Hematopoietic multipotent progenitor cell treated with erythropoietin and hydrocortisone succinate and interleukin-3 and kit ligand, for 8 days (in vitro differentiated cells): ENCODE measurements at places on chromosomes 7 and 10.

- peak; percentile 21 for DNase-seq
These were observed 2.7 kb downstream of the MXI1 start for GRCh38 chr10:110209926-110210673.

DNA sequence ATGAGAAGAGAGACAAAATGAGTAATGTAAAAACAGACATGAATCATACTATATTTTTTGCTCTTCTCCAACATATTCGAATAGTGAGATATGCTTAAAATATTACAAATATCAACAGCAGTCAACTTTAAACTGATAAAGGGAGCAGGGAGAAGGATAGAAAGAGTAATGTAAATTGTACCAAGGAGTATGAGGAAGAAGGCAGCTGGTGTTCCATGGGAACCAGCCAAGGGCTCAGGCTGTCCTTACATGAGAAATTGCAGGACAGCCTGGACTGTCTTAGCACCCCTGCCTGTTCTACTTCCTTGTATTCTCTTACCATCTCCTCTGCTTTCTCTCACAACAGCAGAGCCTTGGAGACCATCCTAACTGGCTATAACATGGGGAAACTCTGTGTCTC, 128.7 kb downstream of the TSPAN12 start:
- DNase-seq: no peak

GRCh38 chr10:124935946-124936345, 6.0 kb upstream of the ZRANB1 start:
- DNase-seq: no peak

GRCh38 chr10:5195727-5196374, 786 bp upstream of the AKR1C4 start:
- DNase-seq: no peak

- DNase-seq: no peak
These were observed 68.5 kb downstream of the CTBP2 start for GRCh38 chr10:125091891-125092290.

DNA sequence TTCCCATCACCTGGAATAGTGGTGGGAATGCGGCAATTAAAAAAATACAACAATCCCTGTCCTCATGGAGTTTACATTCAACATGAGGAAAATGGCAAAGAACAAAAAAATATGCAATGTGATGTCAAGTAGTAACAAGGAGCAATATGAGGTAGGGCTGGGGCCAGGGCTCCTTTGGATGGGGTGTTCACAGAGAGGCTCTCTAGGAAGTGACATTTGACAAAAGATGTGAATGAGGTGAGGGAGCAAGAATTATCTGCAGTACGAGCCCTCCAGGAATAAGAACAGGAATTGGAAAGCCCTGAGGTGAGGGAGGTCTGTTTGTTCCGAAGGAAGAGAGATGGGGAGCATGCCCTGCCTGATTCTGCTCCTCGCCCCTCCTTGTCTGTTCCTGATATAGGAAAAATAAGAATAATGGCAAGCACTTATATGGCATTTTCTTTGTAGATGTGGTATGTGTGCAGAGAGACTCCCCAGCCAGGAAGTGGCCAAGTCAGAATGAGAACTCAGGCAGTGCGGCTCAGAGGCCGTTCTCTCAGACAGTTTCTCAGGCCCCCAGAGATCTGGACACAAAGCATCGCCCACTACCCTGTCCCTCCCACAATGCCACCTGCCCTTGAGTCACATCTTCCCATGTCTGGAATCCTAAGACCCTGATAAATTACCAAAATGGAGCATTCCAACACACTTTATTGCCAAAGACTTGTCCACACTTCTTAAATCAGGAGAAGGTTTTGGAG, 105.6 kb downstream of the APBB1IP start:
- no peak for DNase-seq

DNA sequence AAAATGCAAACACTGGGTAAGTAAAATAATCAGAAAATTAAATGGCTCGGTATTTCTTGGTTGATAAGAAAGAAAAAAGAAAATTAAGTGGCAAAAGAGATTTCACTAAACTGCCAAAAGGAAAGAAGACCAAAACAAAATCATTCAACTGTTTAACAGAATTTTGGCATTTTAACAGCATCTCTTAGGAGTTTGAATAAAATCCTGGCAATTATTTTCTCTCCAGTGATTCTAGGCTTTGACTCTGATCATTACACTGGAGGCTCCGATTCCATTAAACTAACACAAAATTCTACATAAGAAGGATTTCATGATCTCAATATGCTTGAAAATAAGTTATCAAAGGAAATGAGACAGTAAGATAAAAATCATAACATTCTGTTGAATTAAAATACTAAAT, 62.3 kb downstream of the ARHGAP21 start:
- no peak for DNase-seq

DNA sequence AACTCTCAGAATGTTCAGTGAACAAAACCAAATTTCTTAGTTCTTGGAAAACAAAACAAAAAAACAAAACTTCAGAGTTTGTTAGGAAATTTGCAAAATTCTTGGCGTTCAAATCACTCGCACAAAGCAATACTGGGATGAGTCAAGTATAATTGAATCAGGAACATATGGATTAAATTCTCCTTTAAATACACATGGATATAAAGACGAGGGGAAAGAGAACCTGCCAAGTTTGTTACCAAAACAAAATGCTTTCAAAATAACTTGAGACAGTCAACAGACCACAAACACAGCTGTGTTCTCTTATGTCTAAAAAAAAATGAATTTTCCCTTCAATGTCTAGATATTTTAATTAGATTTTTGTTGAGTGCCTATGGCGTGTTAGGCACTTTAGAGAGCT, 93.5 kb upstream of the MPP7 start:
- no peak for DNase-seq

GRCh38 chr10:112243713-112244112, 39.5 kb upstream of the TECTB start:
- no peak for DNase-seq

DNA sequence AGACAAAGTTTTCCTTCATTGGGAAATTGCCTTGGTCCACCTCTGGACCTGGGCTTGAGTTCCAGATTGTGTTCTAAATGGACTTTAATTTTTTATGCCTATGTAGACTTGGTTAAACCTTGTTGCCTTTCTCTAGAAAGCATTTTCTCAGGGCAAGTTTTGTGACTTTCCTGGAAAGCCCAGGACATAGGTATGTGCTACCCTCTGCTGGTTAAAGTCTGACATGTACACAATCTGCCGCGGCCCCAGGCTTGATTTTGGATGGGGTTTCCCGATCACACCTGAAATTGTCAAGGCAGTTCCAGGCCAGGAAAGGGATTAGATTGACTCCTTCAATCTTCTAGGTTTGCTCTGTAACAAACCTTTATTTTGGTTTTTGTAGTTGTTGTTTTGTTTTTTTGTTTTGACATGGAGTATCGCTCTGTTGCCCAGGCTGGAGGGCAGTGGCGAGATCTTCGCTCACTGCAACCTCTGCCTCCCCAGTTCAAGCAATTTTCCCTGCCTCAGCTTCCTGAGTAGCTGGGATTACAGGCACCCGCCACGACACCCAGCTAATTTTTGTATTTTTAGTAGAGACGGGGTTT, 14.1 kb upstream of the AKR1B10 start:
- DNase-seq: peak; percentile 47
